Endodermal cell (in vitro differentiated cells): ENCODE measurements at places on chromosomes 11 and 22. TPM values are rescaled to one million over a fixed set of nuclear protein-coding genes. Genes with fewer than 3 reads are reported as not detected.

- no peak overlapping the region for H3K27ac ChIP-seq
- H3K4me1 ChIP-seq = peaks cover 15% of the 10 kb centered on the region
- no peaks in the 10 kb centered on the region for H3K36me3 ChIP-seq
- peak; percentile 78 for DNase-seq
These were observed 6.6 kb downstream of the SHANK2 start for GRCh38 chr11:71245601-71246391.

GRCh38 chr11:120714438-120714837 lies 202.9 kb downstream of the GRIK4 start:
- no peak for DNase-seq
- H3K4me1 ChIP-seq = peaks cover 10% of the 10 kb centered on the region
- H3K27me3 ChIP-seq = no peaks in the 10 kb centered on the region
- no peak overlapping the region for H3K27ac ChIP-seq

Gene CCDC86
- total RNA-seq = 27.9 and 30.8 TPM in 2 replicates

Gene MISFA
- total RNA-seq = 2.9 to 7.9 TPM (median 5.3 TPM) in 3 replicates

DNA sequence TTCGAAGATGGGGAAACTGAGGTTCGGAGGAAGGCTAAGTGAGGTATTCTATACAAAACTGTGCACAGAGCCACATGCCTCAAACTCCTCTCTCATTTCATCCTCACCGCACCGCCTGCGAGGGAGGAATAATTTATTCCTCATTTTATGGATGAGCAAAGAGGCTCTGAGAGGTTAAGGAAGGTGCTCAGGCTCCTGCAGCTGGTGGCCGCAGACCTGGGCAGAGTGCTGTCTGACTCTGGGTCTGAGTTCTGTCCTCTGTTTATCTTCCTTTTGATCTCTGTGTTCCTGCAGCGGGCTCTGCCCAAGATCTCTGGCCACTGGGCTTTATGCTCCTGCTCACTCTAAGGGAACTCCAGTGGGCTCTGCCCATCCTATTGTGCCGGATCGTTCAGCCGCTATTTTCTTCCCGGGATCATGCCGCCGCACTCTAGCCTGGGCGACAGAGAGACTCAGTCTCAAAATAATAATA lies 59.5 kb downstream of the MCM5 start:
- H3K4me3 ChIP-seq = no peak overlapping the region
- no peak for DNase-seq
- no peak overlapping the region for H3K27ac ChIP-seq
- H3K36me3 ChIP-seq = no peaks in the 10 kb centered on the region
- peaks cover 11% of the 10 kb centered on the region for H3K4me1 ChIP-seq

DNA sequence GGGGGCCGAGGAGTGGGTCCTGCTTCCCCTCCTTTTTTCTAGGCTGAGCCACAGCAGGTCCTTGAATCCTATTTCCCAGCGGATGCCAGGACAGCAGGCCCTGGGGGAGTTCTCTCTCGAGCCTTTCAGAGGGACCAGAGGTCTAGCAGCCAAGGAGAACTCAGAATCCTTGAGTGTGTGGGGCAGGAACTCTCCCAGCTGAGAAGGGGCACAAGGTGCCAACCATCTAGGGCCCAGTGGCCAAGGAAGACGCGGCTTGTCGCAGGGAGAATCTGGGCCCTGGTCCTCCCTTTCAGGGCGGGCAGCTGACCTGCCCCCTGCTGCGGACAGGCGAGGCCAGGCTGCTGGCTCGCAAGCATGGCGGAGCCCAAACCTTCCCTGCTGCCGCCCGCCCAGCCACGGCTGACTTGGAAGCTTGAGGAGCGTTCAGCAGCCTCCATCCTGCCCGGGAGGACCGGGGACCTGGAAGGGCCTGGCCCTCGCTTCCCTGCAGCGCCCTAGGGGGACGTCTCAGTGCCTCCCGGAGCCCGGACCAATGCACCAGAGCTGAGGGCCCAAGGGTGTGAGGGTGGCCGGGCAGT lies 972 bp upstream of the TSSC4 start:
- peaks cover 39% of the 10 kb centered on the region for H3K36me3 ChIP-seq
- DNase-seq = no peak
- H3K27me3 ChIP-seq = no peaks in the 10 kb centered on the region

Gene OR8B12
- not detected in 3 replicates for total RNA-seq

Gene MAPK8IP2
- 1.4 and 1.6 TPM in 2 replicates for total RNA-seq

DNA sequence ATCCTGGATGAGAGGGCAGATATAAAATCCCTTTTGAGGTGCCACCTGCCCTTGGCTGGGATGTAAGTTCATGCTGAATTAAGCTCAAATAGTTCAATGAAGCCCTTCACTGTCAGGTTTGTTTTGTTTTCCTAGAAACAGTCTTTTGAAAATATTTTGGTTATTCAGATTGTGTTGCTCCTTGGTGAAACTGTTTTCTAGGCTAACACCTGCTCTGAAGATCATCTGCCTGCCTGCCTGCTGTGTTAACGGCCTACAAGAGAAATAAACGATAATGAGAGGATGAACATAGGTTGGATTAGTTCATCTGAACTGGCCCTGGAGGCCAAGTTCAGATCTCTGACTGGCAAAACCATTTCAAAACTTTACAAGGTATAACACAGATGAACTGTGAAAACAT lies 67.4 kb downstream of the ZBTB44 start:
- H3K27me3 ChIP-seq = no peaks in the 10 kb centered on the region
- no peaks in the 10 kb centered on the region for H3K4me1 ChIP-seq
- H3K36me3 ChIP-seq = peaks cover 4% of the 10 kb centered on the region
- H3K4me3 ChIP-seq = no peak overlapping the region
- DNase-seq = no peak

Gene NOL12
- 20.9 and 21.9 TPM in 2 replicates for total RNA-seq

DNA sequence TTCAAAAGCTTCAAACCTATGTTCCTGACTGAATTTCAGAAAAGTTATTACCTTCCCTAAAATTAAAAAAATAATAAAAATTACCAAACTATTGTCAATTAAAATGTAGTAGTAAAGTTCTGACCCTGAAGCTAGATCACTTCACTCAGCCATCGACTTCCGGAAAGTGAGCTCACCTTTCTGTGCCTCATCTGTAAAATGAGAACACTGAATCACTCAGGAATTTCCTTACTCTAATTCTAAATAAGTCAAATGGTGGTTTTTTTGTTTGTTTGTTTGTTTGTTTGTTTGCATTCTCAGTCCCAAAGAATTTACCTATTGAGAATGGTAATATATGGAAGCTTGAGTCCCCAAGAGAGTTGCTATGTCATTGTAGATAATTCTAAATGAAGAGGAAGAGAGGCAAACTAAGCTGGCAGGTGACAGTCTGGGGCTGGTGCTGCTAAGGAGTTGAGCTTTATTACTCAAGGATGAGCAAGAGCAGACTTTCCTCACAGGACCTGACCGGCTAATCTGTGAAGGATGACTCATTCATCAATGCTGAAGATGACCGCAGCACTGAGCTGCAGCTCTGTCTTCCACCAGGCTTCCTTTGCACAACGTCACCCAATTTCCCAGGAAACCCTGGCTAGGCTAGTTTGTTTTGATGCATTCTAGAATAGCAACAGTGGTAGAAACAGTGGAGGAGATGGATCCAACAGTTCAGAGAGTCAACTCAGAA lies 248.8 kb downstream of the RAB38 start:
- no peaks in the 10 kb centered on the region for H3K36me3 ChIP-seq
- peak; percentile 63 for DNase-seq
- no peaks in the 10 kb centered on the region for H3K4me1 ChIP-seq
- H3K4me3 ChIP-seq = no peak overlapping the region
- H3K27ac ChIP-seq = no peak overlapping the region

GRCh38 chr11:1554981-1555712 lies 16.9 kb downstream of the DUSP8 start:
- no peaks in the 10 kb centered on the region for H3K36me3 ChIP-seq
- H3K4me3 ChIP-seq = no peak overlapping the region
- no peak overlapping the region for H3K27ac ChIP-seq

DNA sequence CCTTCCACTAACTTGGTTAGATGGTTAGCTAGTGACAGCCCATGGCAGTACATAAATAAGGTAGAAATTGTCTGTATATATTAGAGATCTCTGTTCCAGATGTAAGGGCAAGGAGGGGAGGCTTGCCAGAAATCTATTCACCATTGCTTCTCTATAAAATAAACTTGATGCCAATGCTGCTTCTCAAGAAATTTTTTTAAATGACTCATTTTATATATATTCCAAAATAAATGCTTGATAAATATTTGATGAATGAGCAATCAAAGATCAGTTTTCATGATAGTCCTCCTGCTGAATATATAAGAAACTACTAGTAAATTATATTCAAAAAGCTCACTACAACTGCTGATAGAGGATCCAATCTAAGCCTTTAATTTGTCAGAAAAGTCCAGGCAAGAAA lies 710.6 kb upstream of the CCDC179 start:
- H3K36me3 ChIP-seq = no peaks in the 10 kb centered on the region
- no peaks in the 10 kb centered on the region for H3K4me1 ChIP-seq
- H3K27me3 ChIP-seq = no peaks in the 10 kb centered on the region
- no peak overlapping the region for H3K27ac ChIP-seq
- DNase-seq = no peak

Gene TMEM191C
- total RNA-seq = 3.3 and 4.4 TPM in 2 replicates

Gene RAC2
- 4.5 to 8.6 TPM (median 5.9 TPM) in 3 replicates for total RNA-seq

Gene CHRNA10
- 1.8 TPM in 2 replicates for total RNA-seq

GRCh38 chr11:47611348-47611794 lies 17.2 kb upstream of the C1QTNF4 start:
- H3K36me3 ChIP-seq = peaks cover 11% of the 10 kb centered on the region
- H3K4me1 ChIP-seq = no peaks in the 10 kb centered on the region
- peak; percentile 30 for DNase-seq
- H3K4me3 ChIP-seq = no peak overlapping the region
- no peaks in the 10 kb centered on the region for H3K27me3 ChIP-seq

GRCh38 chr22:48402591-48403031 lies 1425.1 kb downstream of the BRD1 start:
- no peak for DNase-seq
- H3K4me1 ChIP-seq = no peaks in the 10 kb centered on the region
- no peak overlapping the region for H3K4me3 ChIP-seq
- no peaks in the 10 kb centered on the region for H3K27me3 ChIP-seq

DNA sequence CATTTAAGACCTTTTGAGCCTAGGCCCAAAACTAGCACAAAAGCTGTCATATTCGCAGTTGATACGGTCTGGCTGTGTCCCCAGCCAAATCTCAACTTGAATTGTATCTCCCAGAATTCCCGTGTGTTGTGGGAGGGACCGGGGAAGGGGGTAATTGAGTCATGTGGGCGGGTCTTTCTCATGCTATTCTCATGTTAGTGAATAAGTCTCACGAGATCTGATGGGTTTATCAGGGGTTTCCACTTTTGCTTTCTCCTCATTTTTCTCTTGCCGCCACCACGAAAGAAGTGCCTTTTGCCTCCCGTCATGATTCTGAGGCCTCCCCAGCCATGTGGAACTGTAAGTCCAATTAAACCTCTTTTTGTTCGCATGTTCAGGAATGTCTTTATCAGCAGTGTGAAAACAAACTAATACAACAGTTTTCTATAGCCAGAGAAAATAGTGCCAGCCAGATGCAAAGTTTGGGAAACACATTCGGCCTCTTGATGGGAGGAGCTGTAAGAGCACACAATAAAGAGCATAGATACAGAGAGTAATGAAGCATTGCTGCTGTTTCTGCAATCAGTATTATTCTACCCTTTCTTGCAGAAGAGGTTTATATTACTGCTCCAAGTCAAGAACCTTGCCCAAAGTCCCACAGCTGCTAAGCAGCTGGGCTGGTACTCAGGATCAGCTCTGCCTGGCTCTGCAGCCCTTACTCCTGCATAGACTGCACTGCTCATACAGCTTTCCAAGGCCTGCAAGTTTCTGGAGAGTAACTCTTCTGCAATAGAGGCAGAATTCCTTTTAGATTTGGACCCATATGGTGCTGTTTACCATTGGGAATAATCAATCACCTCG lies 2.0 kb upstream of the ZNF195 start:
- peaks cover 3% of the 10 kb centered on the region for H3K4me1 ChIP-seq
- H3K27me3 ChIP-seq = no peaks in the 10 kb centered on the region
- peak; percentile 76 for DNase-seq
- peaks cover 43% of the 10 kb centered on the region for H3K36me3 ChIP-seq
- peak overlapping the region; percentile 78 for H3K4me3 ChIP-seq

- peaks cover 23% of the 10 kb centered on the region for H3K27me3 ChIP-seq
- no peak overlapping the region for H3K27ac ChIP-seq
- H3K4me3 ChIP-seq = no peak overlapping the region
- H3K4me1 ChIP-seq = no peaks in the 10 kb centered on the region
- H3K36me3 ChIP-seq = no peaks in the 10 kb centered on the region
- DNase-seq = no peak
These were observed 44.3 kb downstream of the EIF3F start for GRCh38 chr11:8031248-8032115.

GRCh38 chr11:63909591-63910506 lies 7.1 kb downstream of the RCOR2 start:
- H3K27me3 ChIP-seq = no peaks in the 10 kb centered on the region
- peaks cover 10% of the 10 kb centered on the region for H3K4me1 ChIP-seq
- H3K36me3 ChIP-seq = peaks cover 6% of the 10 kb centered on the region
- peak overlapping the region; percentile 78 for H3K27ac ChIP-seq

DNA sequence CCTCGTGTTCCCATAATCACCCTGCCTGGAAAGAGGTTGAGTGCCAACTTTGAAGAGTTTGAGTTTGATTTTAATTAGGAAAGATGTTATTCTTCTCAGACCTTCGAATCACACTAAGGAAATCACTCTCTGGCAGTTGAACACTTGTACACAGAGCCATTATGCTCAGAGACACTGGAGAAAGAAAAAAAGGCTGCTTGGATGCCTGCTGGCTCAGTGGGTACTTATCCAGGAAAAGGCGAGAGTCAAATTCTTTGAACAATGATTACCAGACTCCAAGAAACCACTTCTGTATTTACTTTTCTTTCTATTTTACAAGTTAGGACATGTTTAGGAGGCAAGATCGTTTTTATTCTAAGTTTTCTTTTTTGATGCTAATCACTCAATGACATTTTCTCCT lies 438.5 kb upstream of the FAT3 start:
- no peak for DNase-seq
- no peaks in the 10 kb centered on the region for H3K27me3 ChIP-seq
- H3K36me3 ChIP-seq = no peaks in the 10 kb centered on the region
- no peak overlapping the region for H3K4me3 ChIP-seq
- no peaks in the 10 kb centered on the region for H3K4me1 ChIP-seq

GRCh38 chr11:1041936-1042608 lies 5.6 kb upstream of the MUC6 start:
- H3K27ac ChIP-seq = no peak overlapping the region
- H3K4me3 ChIP-seq = no peak overlapping the region
- H3K4me1 ChIP-seq = no peaks in the 10 kb centered on the region
- DNase-seq = no peak
- no peaks in the 10 kb centered on the region for H3K27me3 ChIP-seq
- H3K36me3 ChIP-seq = no peaks in the 10 kb centered on the region

DNA sequence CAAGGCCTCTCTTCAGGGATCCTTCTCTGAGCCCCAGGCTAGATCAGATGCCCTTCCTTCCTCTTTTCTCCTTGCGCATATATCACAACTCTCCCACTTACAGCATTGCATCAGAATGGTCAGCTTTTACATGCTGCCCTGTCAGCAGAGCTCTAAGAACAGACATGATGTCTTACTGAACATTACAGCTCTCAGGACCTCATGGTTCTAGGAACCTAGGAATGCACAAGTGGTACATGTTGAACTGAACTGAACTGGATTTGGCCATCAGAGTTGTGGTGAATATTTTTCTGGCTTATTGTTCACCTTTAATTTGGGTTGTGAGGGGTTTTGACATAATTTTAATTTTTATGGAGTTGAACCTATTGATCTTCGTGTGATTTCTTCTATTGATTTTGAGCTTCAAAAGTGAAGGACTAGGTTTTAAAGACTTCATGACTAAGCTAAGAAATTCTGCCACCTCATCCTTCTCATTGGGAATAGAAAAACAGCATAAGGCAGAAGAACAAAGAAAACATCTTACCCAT lies 37.7 kb upstream of the SPON1 start:
- H3K4me1 ChIP-seq = no peaks in the 10 kb centered on the region
- H3K27ac ChIP-seq = no peak overlapping the region
- no peaks in the 10 kb centered on the region for H3K27me3 ChIP-seq
- no peak overlapping the region for H3K4me3 ChIP-seq
- H3K36me3 ChIP-seq = no peaks in the 10 kb centered on the region
